ENCODE measurements at places on chromosomes 13 and 19.

- no peak for DNase-seq
Measured at GRCh38 chr19:28349604-28350003, 863.3 kb downstream of the UQCRFS1 start.

DNA sequence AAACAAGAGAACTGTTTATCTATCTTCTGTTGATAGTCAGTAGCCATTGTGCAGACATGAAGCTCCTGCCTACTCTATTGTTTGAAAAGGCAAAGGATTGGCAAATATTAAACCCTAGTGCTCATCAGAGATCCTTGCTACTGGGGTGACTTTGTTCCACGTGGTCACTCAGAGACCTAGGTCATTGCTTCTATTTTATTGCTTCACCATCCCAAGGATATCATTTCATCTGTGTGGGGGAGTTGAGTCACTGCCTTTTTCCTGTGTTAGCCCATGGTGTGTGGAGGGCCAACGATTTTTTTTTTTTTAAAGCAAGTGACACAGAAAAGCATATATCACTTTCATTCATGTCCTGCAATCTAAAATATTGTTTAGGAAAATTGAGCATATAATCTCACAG, 254.1 kb upstream of the RXFP2 start:
- DNase-seq: no peak

DNA sequence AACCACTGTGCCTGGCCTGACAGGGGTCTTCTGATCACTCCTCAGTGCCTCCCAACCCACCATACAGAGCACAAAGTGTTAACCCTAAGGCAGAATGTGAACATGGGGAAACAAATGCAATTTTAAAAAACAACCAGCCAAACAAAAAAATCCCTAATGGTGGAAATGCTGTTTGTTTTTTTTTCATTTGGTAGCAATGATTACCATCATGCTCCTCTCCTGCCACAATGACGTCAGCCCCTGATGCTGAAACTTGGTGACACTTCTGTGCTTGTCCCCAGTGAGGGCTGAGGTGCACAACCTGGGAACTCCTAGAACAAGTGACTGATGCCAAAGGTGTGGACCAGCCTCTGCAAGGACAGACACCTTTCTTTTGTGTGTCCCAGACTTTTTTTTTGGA, 4.0 kb upstream of the TSPAN16 start:
- no peak for DNase-seq

- DNase-seq: peak; percentile 10
Measured at GRCh38 chr13:113001241-113002140, 32.5 kb downstream of the MCF2L start.

DNA sequence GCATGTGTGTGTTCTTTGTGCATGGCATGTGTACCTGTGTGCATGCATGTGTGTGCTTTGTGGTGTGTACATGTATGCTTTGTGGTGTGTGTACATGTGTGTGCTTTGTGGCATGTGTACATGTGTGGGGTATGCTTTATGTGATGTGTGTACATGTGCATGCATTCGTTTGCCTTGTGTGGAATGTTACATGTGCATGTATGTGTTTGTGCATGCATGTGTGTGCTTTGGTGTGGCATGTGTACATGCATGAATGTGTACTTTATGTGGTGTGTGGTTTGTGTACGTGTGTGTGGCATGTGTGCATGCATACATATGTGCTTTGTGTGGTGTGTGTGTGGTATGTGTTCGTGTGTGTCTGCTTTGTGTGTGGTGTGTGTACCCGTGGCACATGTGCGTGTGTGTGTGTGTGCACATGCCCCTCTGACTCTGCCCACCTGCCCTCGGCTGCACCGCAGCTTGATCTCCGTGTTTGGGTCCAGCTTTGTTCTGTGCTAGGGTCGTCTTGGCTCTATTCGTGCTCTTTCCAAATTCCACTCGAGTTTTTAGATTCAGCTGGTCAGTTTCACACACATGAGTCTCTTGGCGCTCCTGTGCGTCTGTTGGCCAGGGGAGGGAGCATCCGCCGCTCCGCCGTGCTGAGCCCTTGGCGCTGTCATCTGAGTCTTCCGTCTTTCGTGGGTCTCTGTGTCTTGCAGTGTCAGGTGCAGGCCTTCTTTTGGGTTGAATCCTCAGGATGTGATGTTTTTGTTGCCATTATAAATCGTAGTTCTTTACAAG, 46.5 kb upstream of the TFDP1 start:
- no peak for DNase-seq

GRCh38 chr13:85693889-85694511, 105.2 kb downstream of the SLITRK6 start:
- no peak for DNase-seq

GRCh38 chr13:108249150-108249549, 20.4 kb upstream of the TNFSF13B start:
- no peak for DNase-seq

GRCh38 chr19:29866011-29866410, 54.2 kb downstream of the CCNE1 start:
- DNase-seq: no peak

GRCh38 chr19:18229474-18229873, 3.2 kb upstream of the PDE4C start:
- DNase-seq: no peak

GRCh38 chr19:45403272-45403671, 1.6 kb downstream of the PPP1R13L start:
- DNase-seq: no peak

GRCh38 chr19:4878491-4878968, 11.1 kb upstream of the PLIN3 start:
- no peak for DNase-seq

- DNase-seq: no peak
Measured at GRCh38 chr13:39587939-39588338, 15.1 kb downstream of the LHFPL6 start.

DNA sequence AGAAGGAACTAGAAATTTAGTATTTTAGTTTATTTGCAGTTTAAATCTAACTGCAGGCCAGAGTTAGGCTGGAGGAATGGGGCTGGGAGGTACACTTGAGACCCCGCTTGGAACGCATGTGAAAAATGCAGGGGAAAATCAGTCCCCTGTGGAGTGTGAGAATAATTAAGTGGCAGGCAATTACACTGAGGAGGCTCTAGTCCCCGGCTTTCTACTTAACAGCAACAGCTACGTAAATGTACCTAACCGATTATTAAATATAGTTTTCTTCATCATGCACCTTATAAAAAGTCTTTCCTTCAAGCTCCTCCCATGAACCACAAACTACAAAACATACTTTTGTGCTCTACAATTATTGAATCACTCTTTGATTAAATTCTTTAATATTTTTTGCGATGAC, 804 bp downstream of the ZNF708 start:
- no peak for DNase-seq

DNA sequence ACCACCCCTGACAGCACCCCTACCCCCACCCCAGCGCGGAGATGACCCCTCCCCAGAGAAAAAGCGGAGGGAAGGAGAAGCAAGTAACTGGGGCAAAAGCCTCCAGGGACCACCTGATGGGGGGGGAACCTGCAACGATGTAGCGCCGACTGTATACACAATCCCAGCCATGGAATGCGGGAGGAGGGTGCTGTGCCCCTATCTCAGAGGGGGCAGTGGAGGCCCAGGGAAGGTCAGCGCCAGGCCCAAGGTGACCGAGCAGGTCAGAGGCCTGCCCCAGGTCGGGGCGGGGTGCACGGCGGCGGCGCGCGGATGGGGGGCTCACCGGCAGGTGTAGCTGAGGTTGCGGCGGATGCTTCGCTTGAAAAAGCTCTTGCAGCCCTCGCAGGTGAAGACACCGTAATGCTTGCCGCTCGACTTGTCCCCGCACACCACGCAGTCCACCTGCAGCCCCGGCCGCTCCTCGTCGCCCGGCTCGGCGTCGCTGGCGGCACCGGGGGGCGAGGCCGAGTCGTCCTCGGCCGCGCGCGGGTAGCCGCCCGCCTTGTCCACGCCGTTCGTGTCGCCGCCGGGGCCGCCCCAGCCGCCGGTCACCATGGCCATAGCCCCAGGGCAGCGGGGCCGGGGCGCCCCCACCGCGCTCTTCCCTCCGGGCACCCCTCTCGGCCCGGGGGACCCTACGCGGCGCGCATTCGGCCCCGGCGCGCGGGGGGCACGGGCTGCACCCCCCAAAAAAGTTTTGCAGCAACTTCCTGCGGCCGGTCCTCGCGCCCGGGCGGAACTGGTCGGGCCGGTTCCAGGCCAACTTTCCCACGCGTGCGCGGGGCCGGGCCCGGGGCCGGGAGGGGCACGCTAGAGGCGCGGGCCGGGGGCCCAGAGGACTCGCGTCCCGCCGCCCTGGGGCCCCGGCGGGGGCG, 843 bp downstream of the NR2F6 start:
- DNase-seq: no peak

GRCh38 chr13:100497389-100497788, 91.2 kb downstream of the GGACT start:
- peak; percentile 31 for DNase-seq

All from AG08395 (cell line).